Chondrocyte (in vitro differentiated cells): ENCODE measurements at places on chromosomes 1 and 21. TPM values are rescaled to one million over a fixed set of nuclear protein-coding genes. Genes with fewer than 3 reads are reported as not detected.

LMOD1 gene
- 17.7 to 83.6 TPM (median 80.5 TPM) in 3 replicates for total RNA-seq

DNA sequence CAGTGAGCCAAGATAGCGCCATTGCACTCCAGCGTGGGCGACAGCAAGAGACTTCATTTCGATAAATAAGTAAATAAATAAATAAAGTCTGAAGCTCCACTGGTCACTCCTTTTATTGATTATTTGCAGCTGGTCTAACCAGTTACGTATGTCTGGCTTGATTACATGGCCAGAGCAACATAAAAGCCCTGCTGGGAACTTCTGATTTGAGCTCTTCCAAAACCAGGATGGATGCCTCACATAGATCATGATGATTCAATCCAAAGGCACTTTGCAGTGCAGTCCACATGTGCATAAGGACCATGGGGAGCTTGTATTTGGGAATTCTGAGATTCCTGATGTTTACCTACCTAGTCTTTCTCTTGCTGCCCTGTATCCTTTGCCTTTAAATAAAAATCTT is 24.0 kb downstream of the NSUN4 start:
- DNase-seq = no peak

DNA sequence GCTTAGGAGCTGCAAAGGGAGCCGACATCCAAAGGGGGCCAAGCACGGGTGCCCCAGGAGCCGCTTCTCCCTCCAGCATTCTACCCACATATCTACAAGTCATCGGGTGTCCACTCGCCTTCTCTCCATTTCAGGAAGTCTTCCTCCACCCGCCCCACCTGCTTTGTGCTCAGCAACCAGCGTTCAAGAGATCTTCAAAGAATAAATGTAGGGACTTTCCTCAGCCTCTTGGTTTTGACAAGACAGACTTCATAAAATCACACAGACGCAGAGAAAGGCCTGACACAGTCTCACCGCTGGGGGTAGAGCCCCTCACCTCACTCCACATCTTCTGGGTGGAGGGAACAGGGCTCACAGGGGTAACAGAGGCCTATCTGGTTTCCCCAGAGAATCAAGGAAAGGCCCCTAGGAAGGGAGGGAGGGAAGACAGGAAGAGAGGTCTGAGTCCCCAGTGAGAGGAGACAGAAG is 49.5 kb downstream of the SSBP3 start:
- no peak for DNase-seq

DNA sequence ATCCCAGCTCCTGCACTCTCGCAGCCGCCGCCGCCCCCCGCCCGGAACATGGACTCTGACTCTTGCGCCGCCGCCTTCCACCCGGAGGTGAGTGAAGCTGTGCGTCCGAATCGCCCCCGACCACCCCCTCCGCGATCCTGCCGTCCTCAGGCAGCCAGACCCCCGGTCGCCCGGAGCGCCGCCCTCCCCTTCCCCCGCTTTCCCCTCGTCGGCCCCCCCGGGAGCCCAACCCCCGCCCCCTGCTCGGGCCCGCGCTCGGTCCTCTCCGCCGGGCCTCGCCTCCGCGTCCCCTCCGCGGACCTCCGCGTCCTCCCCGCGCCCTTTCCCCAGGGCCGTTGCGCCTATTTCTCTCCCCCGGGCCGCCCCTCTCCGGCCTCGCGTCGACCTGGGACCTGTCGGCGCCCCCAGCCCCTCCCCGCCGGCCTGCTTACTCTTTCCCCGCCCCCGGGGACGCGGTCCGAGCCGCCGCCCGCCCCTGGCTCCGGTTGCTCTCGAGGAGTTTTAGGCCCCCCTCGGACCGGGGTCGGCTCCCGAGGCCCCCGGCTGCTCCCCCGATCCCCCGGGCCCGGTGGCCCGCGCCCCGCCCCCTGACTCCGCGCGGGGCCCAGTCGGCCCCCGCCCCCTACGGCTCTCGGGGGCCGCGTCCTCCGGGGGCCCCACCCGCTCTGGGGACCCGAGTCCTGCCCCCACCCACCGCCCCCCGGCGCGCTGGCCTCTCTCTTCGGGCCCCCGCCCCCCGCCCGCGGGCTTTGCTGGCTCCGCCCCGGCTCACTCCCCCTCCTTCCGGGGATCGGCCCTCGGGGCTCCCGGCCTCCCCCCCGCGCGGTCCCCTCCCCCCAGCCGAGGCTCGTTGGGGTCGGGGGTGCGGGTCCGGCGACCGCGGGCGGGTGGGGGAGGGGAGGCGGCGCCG is 743 bp downstream of the PHF13 start:
- DNase-seq = no peak

- no peak for DNase-seq
Measured at GRCh38 chr1:94843430-94843829, 23.3 kb downstream of the SLC44A3 start.
